ENCODE measurements at places on chromosomes 12 and 14. TPM values are rescaled to one million over a fixed set of nuclear protein-coding genes. Genes with fewer than 3 reads are reported as not detected.

The SLC24A4 gene
- 1.0 TPM for total RNA-seq

The CYP46A1 gene
- total RNA-seq = 0.68 TPM

The SYNE2 gene
- total RNA-seq = 197 TPM

The CLEC1A gene
- total RNA-seq = 12.9 TPM

The ACVRL1 gene
- total RNA-seq = 96.9 TPM

The CYP27B1 gene
- 1.5 TPM for total RNA-seq

The SIRT4 gene
- 0.39 TPM for total RNA-seq

The DDX51 gene
- total RNA-seq = 14.9 TPM

The FKBP11 gene
- total RNA-seq = 41.4 TPM

The CLEC1B gene
- not detected for total RNA-seq

Measured in aorta (tissue), 5 donors.